ENCODE measurements at places on chromosomes 3 and 15. TPM values are rescaled to one million over a fixed set of nuclear protein-coding genes. Genes with fewer than 3 reads are reported as not detected.

- no peak for DNase-seq
These were observed 392.3 kb upstream of the GRM7 start for GRCh38 chr3:6468589-6468988.

- DNase-seq = no peak
These were observed 204.9 kb upstream of the CGNL1 start for GRCh38 chr15:57171426-57171825.

FAM81A gene
- total RNA-seq = 0.58 TPM

GXYLT2 gene
- total RNA-seq = 7.4 TPM

UBAP1L gene
- total RNA-seq = 5.8 TPM

SPTSSB gene
- total RNA-seq = 30.1 TPM

DNA sequence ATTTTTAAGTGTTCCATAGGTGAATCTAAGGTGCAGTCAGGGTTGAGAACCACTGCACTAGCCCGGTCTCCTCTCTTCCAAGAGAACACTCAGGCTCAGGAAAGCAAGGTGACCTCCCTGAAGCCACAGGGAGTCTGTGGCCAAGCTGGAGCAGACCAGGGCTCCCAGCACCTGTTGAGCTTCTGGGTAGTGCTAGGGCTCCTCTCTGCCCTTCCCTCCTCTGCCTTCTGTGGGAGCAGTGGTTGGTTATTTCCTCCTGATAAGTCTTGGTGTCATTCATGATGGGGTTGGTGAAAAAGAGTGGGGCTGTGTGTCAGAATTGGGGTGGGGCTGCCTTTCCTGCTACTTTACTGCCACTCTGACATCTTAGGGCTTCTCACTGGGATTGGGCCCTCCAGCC is 163.1 kb upstream of the UMPS start:
- no peak for DNase-seq

LYSMD2 gene
- 5.0 TPM for total RNA-seq

DNA sequence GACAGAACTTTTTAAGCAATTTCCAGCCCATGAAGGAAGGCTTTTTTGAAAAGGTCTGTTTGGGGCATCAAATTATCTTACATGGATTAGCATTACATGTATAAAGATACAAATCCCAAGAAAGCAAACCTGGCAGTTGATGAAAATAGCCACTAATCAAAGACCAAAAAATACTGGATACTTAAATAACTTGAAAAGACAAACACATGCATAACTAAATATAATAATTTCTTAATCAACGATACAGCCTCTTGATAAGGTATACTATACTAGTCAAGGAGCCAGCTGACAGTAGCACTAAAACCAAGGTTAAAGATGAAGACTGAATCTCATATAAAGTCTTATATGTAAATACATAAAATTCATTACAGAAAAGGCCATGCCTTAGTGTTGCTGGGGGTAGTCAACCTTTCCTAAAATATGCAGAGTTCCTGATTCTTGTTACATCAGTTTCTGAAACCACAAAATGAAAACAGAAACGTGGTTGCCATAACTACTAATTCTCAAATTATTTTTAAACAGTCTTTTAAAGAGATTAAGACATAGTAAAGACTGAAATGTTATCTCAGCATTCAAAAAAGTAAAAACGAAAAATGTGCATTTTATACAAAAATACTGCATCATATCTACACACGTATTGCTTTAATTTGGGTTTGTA is 2.0 kb downstream of the ANKRD28 start:
- no peak for DNase-seq

DNA sequence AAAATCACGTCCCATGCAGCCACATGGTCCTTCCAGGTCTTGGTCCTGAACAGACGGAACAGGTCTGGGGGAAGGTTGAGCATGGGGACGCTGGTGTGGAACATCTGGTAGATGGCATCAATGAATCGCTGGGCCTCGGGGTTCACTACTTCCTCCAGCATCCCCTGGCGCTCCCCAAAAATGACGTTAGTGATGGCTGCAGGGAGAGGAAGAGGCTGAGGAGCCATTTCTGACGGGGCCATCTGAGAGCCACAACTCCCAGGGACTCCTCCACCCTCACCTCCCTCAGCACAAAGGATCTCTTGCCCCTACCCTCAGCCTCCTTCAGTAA is 23.7 kb downstream of the CYP11A1 start:
- DNase-seq = no peak

DNA sequence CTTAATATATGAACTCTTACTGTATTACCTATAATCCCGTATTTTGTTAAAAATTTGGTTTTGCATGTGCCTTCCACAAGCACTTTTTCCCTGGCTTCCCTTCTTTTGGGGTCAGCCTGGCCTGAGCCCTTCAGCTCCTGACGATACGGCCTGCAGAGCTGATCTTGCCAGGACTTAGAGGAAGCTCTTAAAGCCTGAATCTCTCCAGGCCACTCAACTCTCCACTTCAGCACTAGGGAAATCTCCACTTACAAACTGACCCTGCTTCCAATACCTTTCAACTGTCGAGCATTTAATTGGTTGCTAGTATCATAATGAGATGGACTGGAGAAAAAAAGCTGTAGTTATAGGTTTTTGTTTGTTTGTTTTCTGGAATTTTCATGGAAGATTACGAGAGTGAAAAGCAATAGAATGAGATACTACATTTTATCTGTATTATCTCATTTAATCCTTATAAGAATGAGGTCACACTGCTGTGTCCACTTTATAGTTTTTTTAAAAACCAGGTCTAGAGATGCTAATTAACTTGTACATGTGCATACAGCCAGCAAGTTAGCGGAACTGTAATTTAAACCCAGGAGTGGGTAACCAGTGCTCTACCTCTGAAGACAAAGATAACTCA is 54.8 kb downstream of the ZBTB38 start:
- DNase-seq = no peak

DNA sequence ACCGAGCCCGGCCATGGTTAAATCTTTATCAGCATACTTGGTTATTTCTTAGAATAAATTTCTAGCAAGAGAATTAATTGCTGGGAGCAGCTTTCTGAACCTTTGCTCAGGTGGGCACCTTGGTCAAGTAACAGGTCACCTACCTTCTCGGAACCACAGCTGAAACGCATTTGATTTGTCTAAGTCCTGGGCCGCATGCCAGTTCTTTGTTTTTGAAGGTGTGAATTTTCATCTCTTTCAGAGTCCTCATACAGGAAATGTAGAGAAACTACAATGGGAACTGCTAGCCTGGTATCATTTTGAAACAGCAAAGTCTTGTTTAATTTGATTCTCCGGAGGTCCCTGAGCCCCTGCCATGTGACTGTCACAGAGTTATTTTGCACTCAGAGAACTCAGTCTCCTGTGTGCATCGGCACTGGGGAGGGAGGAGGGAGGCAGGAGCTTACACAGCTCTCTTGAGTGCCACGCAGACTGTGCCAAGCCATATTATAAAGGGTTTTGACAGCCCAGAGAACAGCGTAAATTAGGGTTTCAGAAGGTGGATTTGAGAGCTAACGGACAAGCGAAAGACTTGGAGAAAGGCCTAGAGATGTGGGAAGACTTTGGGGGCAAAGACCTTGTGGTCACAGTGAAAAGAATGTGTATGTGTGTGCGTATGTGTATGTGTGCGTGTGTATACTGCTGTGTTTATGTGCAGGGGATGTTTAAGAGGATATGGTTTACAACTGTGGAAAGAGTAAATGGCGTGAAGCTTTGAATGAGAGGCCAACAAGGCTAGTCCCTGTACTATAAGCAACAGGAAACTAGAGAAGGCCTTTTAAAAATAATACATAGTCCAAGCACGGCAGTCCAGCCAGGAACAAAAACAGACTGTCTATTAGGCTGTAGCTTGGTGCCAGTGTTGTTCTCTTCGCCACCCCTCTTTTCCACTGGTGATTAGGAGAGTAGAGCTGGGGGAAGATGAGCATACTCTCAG is 61.8 kb upstream of the ATP13A3 start:
- DNase-seq = no peak

FBN1 gene
- 3.9 TPM for total RNA-seq

- no peak for DNase-seq
These were observed 143.0 kb downstream of the FMN1 start for GRCh38 chr15:33051528-33051927.

- DNase-seq = no peak
These were observed 50.7 kb downstream of the MYLK start for GRCh38 chr3:123833398-123833785.

DNA sequence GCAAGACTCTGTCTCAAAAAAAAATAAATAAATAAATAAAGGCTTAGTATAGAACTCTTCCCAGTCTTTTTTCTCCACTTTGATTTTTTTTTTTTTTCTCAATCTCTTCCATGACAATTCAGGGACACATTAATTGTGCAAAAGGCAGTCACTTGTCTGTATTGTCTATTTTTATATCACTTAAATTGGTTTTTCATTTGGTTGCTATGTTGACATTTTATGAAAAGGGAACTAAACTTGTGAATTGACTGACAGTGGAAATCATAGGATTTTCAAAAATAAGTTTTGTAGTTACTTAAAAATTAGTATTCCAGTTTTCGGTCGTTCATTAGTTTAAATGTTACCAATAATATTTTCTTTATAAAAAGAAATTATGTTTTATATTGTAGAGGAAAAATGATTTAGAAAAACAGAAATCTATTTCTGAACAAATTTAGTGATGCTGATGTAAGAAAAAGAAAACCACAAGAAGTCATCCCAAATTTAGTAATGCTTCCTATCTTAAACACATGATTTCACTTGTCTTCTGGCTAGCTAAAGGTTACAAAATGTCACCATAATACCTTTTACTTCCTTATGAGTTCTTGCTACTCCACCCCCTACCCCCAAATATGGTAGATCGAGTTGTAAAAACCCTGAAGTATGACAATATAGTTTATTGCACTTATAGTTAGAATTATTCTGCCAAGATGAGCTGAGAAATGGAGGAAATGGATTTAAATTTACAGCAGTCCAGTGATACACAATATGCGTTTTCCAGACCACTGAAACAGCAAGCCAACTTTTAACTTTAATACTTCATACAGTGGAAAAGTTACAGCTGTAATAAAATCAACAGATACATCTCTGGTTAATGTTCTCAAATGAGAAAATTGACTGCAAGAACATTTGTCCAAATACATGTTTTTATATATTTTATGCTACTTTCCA is 37.0 kb downstream of the PPARG start:
- no peak for DNase-seq

MME gene
- 0.93 TPM for total RNA-seq

GRCh38 chr3:100796556-100796955 is 87.3 kb downstream of the TFG start:
- DNase-seq = no peak

LRRC31 gene
- 0.67 TPM for total RNA-seq

FETUB gene
- total RNA-seq = not detected

GRCh38 chr3:159028706-159029105 is 226.9 kb downstream of the MFSD1 start:
- DNase-seq = no peak

GRCh38 chr3:54243960-54244682 is 121.8 kb downstream of the CACNA2D3 start:
- no peak for DNase-seq

DNA sequence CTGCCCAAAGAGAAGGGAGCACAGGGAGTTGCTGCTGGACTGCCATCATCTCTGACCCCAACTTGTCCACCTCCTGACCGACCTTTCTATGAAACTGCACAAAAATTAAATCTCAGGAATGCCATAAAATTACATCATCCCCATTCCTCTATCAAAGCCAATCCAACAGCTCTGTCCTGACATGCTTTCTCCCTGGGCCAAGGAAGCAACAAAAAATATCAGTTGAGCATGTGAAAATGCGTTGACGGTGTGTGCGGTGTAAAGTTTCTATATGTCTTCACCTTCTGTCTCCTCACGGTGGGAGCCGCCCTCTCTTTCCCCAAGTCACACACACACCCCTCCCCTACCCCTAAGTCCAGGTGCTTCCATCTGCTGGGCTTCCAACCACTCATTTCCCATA is 3.6 kb upstream of the ZNF774 start:
- no peak for DNase-seq

DNA sequence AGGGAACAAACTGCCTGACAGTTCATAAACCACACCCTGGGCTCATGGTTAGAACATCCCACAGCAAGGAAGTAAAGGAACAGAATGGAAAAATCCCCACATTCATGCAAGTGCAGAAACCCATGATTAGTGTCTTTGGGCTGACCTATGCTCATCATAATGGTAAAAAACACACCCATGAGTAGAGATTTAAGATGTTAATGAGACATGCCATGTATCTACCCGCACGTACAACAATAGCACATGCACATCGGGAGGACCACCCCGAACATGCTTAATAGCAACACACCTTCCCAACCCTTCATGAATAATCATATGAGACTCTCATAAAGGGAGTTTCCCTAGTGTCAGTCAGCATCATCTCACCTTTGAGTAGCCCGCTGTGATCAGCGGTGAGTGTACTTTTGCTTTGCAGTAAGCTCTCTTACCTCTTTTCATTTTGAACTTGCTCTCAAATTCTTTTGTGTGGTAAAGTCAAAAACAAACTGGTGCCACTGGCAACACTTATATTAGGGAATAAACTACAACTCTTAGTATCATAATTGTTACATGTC is 23.2 kb downstream of the ZBED2 start:
- no peak for DNase-seq

GRCh38 chr15:49923671-49924070 is 195.4 kb downstream of the ATP8B4 start:
- DNase-seq = no peak

DNA sequence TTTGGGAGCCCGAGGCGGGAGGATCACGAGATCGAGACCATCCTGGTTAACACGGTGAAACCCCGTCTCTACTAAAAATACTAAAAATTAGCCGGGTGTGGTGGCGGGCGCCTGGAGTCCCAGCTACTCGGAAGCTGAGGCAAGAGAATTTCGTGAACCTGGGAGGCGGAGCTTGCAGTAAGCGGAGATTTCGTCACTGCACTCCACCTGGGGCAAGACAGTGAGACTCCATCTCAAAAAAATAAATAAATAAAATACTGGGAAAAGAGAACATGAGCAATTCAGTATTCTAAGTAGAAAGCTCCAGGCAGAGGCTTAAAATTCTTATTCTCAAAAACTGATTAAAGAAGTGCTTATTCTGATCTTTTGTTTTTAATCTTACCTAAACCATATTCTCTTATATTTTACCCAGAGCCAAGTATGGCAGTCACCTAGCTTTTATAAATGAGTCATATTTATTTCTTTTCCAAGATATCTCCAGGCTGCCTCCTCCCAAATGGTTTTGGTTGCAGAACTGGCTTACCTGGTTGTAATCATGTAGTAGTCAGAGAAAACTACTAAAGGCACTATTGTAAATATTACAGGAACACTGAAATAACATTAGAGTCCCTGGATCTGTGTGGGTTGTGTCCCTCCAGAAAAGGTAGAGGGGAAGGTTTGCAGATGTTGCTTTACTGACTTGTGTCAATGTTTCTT is 45.8 kb upstream of the DYNC1LI1 start:
- no peak for DNase-seq

GRCh38 chr3:142987707-142988106 is 13.7 kb upstream of the U2SURP start:
- DNase-seq = no peak
